Type B pancreatic cell (in vitro differentiated cells): ENCODE measurements at places on chromosomes 6 and 20. TPM values are rescaled to one million over a fixed set of nuclear protein-coding genes. Genes with fewer than 3 reads are reported as not detected.
A peak's percentile ranks its signal among the peaks of the same experiment; 100 is the strongest.

DNA sequence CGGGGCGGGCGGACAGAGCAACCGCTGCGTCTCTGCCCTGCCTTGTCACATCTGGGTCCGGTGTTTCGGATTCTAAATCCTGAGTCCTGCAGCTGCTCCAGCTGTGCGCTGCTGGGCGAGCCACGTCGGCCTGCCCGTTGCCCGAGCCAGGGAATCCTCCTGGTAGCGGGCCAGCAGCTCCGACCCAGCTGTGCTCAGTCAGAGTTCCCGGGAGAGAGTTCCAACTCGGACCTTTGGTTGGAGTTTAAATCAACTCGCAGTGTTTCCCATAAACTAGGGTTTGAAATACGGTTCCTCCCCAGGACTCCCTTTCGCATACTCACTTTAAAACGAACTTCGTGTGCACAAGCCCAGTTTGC, 315 bp upstream of the PDE10A start:
- DNase-seq, result peak; percentile 70

DNA sequence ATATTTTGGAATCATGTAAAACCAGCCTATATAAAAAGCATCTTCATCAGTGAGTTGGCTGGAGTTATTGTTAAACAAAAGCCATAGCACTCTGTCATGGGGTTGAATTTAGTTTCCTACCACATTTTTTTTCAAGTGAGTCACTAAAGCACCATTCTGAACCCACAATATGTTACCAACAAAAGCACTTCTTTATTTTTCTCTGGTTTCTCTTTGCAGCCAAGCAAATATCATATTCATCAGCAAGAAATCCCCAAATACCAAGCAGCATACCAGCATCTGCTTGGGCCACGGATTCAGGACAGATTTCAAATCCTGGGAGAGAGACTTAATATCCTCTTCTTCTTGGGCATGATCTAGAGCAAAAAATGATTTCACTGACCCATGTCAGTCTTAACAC, 441.4 kb downstream of the BCKDHB start:
- no peak for DNase-seq

MYL9 gene
- 55.1 and 59.0 TPM in 2 replicates for total RNA-seq

- no peak for DNase-seq
These were observed 6.5 kb downstream of the MEP1A start for GRCh38 chr6:46799657-46800056.

OLIG3 gene
- total RNA-seq, result 1.2 and 3.4 TPM in 2 replicates

DNA sequence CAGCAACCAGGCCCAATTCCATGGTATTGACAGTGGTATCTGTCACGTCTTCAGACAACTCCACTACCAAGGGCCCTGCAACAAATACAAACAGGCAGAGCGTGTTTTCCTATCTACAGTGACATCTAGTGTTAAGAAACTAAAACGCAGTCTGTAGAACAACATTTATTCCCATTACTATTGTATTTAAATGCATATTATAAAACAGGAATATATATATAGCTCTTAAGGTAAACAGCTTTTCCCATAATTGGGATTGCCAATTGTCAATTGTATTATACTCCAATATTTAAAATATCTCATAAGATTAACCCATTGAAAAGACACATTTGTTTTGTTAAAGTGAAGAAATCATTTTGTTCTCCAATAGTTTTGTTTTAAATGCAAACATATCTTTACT, 97.2 kb downstream of the KIF16B start:
- DNase-seq, result no peak

CST5 gene
- total RNA-seq, result 0.79 TPM in 1 of 2 replicates, not detected in the other

GRCh38 chr6:77036400-77036799, 426.9 kb downstream of the HTR1B start:
- no peak for DNase-seq

GRCh38 chr6:33217246-33217645, 8.9 kb downstream of the RING1 start:
- DNase-seq, result no peak

DNA sequence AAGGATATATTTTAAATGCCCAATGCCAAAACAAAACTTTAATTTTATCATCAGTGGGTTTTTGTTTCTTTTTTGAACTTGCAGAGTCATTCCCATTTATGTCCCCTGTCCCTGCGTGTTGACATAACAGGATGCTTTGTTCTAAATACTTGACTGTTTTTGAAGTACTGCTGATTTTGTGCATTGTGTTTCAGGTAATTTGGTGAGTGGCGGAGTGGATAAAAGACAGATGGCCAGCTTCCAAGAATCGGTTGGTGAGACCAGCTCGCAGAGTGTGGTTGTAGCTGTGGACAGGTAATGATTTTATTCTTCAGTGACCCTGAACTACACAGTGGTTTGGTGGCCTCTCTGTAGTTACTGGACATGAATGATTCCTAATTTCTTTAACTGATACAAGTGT, 50.5 kb upstream of the CSE1L start:
- DNase-seq, result no peak

RAET1L gene
- total RNA-seq, result not detected in 2 replicates

DNA sequence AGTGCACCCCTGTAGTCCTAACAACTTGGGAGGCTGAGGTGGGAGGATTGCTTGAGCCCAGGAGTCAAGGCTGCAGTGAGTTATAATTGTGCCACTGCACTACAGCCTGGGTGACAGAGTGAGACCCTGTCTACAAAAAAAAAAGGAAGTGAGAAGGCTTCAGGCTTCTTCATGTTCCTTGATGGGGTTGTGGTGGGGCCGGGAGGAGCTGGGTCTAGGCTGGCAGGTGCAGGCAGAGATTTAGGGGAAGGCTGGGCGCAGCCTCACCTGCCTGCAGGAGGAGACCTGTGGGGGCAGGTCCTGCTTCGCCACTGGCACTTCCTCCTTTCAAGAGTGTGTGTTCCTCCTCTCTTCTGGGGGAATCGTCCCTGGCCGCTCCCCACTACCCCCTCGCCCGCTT, 63.9 kb downstream of the CHMP4B start:
- no peak for DNase-seq

DNA sequence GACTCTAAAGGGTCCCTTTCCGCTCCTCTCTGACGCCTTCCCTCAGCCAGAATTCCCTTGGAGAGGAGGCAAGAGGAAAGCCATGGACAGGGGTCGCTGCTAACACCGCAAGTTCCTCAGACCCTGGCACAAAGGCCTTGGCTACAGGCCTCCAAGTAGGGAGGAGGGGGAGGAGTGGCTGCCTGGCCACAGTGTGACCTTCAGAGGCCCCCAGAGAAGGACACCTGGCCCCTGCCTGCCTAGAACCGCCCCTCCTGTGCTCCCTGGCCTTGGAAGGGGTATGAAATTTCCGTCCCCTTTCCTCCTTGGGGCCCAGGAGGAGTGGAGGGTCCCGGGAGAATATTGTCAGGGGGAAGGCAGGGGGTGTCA, 2.7 kb downstream of the VEGFA start:
- DNase-seq, result no peak

AIF1 gene
- total RNA-seq, result 0.59 and 3.8 TPM in 2 replicates
